ENCODE measurements at places on chromosomes 3 and 15.

DNA sequence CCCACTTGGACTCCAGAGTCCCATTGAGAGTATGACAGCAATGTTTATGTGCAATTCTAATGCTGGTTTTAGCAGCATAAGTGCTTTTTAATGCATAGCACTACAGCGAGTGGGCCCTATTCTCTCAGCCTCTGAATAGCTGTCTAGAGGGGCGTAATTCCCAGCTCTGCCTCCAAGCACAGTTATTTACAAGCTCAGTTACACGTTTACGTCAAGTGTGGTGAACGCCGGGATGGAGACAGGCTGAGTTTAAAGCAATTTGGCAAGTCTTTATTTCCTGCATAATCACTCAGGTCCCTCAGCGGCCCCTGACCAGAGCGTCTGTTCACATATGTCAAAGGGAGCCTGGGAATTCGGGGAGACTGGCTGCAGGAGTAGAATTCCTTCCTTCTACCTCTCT lies 43.9 kb downstream of the SOX14 start:
- no peak for DNase-seq

DNA sequence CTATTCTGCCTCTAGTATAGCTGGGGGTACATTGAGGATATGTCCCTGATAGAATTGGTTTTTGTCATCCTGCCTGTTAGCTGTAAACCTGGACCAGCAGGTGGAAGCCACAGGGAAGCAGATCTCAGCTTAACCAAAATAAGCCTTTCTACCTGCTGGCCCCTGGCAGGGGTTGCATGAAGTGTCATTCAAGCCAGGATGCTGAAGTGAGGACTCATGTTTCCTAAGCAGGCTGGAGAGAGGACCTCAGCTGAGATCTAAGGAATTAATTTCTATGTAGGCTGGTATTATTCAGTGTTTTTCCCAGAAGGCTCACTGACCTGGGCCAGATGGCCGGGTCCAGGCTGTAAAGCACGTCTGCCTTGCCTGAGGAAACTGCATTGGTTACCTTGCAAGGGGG lies 128.9 kb downstream of the MEGF11 start:
- no peak for DNase-seq

- no peak for DNase-seq
These were observed 93.4 kb downstream of the THRB start for GRCh38 chr3:24401090-24401810.

DNA sequence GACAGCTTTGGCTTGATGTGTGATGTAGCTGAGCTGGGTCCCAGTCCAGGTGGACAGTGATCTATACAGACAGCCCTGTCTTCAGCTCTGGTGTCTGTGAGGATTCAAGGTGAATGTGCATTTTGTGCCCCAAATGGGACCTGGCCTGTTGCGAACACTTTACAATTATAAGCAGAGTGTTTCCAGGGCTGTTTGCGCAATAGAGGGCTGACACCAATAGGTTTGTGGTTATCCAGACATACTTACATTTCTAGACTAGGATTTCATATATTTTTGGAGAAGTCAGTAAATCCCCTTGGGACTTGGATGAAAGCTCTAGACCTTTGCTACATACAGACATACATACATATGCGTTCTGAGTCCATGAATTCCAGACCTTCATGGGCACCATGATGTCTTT lies 4.2 kb upstream of the TATDN2 start:
- no peak for DNase-seq

GRCh38 chr3:27976933-27977332 lies 254.8 kb upstream of the EOMES start:
- DNase-seq = no peak

DNA sequence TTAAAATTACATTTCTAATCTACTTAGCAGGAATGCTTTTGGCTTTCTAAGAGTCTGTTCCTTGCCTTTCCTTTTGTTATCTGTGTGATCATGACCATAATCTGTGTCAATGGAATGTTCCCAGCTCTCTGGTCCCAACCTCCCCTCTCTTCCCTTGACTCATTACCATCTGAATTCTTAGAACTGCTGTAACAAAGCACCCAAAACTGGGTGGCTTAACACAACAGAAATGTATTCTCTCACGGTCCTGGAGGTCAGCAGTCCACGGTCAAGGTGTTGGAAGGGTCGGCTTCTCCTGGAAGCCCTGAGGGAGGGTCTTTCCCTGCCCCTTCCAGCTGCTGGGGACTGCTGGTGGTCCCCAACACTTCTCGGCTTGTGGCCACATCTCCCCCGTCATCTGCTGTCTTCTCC lies 81.1 kb downstream of the LRRK1 start:
- no peak for DNase-seq

DNA sequence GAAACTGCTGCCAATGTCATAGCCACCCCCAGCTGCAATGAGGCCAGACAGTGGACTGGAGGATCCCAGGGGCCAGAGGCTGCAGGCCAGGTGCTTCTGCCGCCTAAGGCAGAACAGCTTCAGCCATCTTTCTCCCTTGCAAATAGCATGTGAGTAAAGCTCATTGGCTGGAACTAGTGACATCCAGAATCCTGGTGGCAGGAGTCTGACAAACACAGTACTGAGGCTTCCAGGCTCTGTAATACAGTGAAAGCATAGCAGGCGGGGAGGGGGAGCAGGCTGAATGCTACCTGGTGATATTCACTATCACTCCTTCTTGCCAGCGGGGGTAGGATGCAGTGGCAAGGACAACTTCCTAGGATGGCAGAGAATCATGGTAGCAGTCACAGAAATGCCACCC lies 36.5 kb upstream of the TBC1D21 start:
- DNase-seq = no peak

DNA sequence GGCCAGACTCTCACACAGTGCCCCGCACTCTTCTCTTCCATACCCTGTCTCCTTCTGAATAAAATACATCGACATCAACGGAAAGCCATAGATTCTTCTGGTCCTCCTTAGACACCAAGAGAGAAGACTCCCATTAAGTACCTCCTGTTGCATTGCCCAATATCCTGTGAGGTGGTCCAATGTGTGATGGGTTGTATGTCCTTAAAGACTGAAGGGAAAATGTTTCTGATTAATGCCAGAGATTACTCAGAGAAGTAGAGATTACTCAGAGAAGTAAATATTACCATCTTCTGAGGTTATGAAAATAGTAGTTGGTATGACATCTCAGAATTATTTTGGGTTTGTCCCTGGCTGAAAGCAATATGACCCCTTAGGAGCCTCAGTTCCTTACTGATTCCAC lies 60.8 kb upstream of the GALNT15 start:
- DNase-seq = no peak

DNA sequence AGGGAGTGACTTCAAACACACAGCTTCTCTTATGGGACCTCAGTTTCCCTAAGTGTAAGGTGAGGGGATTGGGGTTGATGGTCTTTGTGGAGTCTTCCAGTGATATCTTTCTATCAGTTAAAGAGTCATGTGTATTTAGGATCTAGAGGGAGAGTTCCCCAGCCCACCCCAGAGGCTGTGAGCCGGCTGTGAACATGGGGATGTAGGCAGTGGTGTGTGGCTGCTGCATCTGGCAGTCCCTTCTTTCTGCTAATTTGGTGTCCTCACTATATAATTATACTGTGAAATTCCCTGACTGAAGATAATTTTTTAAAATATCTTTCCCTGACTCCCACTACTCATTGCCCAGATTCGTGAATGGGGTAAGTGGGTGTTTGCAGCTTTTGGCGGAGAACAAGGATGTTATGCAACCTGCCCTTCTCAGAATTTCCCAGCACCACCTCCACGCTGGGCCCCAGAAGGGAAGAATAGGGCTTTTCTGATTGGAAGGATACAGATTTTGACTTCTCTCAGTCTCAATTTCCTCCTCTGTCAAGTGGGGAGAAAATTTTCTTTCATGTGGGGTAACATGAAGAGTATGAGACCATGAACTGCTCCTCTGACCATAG lies 79.0 kb upstream of the RASGRF1 start:
- DNase-seq = peak; percentile 10

DNA sequence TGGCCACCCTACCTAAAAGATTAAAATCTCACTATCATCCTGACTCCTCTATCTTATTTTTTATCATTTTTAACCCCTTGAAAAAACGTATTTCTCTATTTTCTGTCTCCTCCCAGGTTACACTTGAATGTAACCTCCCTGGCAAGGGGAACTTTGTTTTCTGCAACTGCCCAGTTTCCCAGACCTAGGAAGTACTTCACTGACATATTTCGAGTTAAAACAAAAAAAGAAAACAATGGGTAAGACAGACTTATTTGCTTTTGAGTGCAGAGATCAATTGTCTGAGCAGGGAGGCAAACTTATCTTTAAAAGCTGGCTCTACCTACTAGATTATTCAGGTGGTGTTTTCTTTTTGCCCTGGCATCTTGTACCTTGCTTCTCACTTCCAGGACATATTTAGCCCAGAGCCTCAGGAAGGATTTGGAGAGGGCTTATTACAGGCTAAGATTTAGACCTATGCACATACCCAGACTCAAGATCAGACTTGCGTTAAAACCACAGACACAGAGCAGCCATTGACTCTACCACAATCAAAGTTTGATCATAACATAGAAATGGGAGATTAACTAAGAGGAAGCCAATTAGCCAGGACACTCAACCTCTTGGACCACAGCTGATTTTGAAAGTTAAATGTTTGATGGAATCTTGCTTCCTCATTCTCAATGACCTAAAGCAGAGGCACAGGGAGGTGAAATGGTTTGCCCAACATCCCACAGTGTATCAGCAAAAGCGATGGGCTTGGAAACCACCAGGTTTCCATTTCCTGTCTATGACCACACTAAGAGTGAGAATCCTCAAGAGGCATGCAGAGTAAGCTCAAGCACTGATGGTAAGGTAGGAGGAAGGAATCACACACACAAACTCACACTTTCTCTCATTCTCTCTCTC lies 169.5 kb upstream of the THBS1 start:
- DNase-seq = no peak

DNA sequence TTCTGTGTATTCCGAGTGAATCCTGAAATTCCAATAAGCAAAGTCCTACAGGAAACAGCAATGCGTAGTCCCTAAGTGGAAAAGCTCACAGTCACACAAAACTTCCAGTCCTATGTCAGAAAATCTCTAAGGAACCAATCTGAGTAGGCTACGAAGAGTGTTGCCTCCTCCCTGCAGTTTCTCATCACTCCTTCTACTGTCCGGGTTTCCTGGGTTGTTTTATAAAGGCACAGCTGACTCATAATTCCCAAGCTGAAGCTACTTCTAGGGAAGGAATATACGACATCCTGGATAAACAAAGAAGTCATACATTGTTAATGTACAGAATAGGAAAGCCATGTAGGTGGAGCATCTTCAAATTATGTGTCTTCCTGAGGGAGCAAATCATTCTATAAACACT lies 65.7 kb upstream of the RGMA start:
- DNase-seq = no peak

DNA sequence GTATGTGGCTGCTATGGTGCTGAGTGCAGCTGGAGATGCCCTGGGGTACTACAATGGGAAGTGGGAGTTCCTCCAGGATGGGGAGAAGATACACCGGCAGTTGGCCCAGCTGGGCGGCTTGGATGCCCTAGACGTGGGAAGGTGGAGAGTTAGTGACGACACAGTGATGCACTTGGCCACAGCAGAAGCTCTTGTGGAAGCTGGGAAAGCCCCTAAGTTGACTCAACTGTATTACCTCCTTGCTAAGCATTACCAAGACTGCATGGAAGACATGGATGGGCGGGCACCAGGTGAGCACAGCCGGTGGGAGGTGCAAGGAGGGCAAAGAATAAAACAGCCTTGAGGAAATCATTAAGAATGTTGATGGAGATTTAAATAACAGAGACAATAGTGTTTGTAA lies 2.9 kb downstream of the ADPRH start:
- DNase-seq = no peak

- DNase-seq = no peak
These were observed 23.4 kb downstream of the NRROS start for GRCh38 chr3:196662711-196663571.

- DNase-seq = no peak
These were observed 100.7 kb downstream of the FBN1 start for GRCh38 chr15:48544778-48545177.

DNA sequence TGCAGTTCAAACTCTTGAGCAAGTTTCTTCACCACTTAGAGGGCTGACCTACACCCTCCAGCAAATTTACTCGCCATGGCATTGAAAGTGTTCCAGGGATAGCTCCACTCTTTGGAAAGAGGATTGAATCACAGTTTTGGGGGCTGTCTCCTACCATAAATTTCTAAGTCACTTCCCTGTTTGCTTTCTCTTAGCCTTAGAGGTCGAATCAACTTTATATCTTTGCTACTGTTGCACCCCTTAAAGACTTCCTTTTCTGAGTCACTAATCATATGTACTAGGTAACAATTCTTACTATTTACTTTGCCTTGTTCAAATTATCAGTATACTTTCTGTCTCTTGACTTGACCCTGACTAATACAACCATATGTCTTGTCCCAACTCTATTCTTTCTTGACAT lies 1151.8 kb upstream of the ALCAM start:
- no peak for DNase-seq

DNA sequence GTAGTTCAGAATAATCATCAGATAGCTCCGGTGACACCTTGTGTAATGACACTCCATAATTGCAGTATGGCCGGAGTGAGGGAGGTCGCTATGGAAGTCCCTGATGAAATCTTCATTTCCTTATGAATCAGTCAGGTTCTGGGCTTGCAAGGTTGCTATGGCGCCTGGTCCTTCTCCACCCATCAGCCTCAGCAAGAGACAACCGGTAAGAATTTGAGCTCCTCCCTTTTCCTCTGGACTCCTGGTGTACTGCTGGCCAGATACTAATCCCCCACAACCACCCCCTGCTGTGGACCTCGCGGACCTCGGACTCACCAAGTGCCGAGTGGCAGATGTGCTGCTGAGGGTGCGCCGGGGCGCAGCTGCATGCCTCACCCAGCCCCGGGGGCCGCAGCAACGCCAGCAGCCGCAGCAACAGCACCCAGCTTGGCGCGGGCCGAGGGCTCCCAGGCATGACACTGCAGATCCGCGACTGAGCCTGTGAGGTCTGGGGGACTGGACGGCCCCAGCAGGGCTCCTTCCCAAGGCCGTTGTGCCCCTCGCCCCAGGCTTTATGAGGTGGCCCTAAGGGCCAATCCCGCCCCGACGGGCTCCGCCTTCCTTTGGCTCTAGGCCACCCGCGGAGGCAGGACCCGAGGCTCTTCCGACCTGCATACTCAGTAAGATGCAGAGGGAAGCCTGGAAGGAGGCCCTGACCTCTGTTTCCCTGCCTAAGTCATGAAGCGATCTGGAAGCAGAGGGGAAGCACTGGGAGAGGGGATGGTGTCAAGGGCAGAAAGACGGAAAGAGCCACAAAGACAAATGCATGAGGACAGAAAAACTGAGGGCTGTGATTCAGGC lies at the start of gene TIMP4:
TIMP4 (minus strand) TSS at position 526 of the 840 bp plus-strand sequence; CDS start at position 454, 72 bp downstream.
- DNase-seq = no peak

DNA sequence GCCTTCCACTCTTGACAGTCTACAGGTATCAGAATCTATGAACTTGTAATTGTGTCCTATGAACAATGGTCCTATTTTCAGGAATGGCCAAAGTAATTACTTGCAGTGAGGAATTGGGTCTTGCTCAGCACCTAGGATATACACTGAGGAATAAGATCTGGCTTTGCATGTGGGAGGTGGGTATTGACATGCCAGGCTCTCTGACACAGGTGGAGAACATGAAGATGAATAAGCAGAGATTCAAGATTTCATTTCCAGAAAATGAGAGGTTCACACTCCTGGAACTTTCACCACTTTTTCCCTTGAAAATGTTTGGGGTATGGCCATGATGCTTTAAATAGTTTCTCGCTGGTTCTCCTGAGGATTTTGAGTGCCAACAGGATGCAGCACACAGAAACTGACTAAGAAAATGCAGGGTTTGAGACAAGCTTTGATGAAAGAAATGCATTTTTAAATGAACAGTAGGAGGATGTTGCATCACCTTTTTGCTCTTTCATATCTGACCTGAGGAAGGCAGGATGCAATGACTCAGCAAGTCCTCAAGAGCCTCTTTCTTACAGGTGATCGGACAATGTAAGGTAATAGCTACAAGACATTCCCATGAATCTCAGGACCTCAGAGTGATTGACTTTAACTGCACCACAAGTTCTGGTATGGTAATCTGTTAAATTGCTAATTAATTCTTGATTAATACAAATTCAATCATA lies 3.7 kb downstream of the HRG start:
- DNase-seq = no peak

Measured in hematopoietic multipotent progenitor cell treated with erythropoietin and hydrocortisone succinate and interleukin-3 and kit ligand, for 15 days (in vitro differentiated cells).